ENCODE measurements at places on chromosomes 1 and 21.

DNA sequence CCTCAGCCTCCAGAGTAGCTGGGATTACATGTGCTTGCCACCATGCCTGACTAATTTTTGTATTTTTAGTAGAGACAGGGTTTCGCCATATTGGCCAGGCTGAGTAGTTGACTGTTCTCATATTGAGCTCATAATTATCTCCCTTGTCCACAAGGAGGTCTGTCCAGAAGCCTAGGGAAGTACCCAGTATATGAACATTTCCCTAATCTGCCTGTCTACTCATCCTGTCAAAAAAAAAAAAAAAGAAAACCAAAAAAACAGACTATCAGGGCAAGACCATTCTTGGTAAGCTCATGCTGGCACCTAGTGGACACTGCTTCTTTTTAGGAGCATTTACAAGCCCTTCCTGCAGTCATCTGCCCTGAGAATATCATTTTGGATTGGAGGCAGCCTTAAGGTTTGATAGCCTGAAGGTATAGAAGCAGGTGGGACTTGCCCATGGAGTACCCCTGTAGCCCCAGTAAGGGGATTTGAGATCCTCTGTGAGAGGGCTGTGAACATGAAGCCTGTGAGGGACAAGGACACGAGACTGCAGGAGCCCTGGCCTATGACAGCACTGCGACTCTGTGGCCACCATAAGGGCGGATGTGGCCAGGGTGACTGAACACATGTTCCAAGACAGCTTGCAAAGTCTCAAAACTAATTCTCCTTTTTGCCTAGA lies 10.8 kb upstream of the DUSP12 start:
- DNase-seq = peak; percentile 21

DNA sequence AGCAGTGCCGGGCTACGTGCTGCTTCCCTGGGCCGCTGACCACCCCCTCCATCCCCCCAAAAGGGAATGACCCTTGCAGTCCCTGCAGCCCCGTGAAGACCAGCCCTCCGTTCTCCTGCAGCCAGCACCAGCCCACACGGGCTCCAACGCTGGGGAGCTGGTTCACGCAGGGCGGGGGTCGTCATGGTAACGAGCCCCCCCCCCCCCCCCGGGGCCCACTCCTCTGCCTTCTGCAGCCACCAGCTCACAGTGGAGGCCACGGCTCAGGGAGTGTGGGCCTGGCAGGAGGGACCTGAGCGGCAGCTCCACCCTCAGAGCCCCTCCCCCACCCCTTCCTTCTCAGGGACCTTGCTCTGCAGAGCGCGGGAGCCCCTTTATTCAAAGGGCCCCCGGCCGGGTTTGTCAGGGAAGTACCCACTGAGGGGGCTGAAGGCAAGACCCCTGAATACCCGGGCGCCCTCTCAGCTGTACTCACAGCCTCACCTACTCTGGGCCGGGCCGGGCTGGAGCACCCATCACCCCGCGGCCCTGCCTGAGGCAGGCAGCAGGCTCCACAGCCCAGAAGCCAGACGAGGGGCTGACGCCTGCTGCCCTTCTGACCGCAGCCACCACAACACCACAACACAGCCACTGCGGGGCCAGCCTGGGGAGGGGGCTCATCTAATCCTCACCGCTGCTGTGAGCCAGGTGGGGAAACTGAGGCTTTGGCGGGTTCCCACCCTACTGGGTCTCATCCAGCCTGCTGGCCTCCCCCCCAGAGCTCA lies 12.6 kb downstream of the MEGF6 start:
- no peak for DNase-seq

GRCh38 chr1:14112613-14113012 lies 412.6 kb downstream of the PRDM2 start:
- no peak for DNase-seq

DNA sequence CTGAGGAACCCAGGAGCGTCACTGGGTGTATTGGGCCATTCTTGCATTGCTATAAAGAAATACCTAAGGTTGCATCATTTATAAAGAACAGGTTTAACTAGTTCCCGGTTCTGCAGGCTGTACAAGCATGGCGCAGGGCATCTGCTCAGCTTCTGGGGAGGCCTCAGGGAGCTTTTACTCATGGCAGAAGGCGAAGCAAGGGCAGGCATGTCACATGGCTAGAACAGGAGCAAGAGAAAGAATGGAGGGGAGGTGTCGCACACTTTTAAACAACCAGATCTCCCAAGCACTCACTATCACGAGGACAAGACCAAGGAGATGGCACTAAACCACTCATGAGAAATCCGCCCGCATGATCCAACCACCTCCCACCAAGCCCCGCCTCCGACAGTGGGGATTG lies 65.2 kb downstream of the PSMG1 start:
- no peak for DNase-seq

DNA sequence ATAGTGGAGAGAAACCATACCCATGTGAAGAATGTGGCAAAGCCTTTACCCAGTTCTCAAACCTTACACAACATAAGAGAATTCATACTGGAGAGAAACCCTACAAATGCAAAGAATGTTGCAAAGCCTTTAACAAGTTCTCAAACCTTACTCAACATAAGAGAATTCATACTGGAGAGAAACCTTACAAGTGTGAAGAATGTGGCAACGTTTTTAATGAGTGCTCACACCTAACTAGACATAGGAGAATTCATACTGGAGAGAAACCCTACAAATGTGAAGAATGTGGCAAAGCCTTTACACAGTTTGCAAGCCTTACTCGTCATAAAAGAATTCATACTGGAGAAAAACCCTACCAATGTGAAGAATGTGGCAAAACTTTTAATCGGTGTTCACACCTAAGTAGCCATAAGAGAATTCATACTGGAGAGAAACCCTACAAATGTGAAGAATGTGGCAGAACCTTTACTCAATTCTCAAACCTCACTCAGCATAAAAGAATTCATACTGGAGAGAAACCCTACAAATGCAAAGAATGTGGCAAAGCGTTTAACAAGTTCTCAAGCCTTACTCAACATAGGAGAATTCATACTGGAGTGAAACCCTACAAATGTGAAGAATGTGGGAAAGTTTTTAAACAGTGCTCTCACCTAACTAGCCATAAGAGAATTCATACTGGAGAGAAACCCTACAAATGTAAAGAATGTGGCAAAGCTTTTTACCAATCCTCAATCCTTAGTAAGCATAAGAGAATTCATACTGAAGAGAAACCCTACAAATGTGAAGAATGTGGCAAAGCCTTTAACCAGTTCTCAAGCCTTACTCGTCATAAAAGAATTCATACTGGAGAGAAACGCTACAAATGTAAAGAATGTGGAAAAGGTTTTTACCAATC lies 80.0 kb downstream of the JMJD4 start:
- DNase-seq = no peak

- no peak for DNase-seq
Measured at GRCh38 chr1:183807549-183808168, 2.7 kb downstream of the RGL1 start.

GRCh38 chr1:232423591-232423990 lies 206.3 kb downstream of the SIPA1L2 start:
- no peak for DNase-seq

GRCh38 chr1:32647308-32648134 lies 2.8 kb downstream of the ZBTB8OS start:
- DNase-seq = no peak

GRCh38 chr1:31730336-31731048 lies 26.7 kb upstream of the COL16A1 start:
- DNase-seq = no peak

- DNase-seq = no peak
Measured at GRCh38 chr21:23014021-23014420, 2015.8 kb downstream of the NCAM2 start.

DNA sequence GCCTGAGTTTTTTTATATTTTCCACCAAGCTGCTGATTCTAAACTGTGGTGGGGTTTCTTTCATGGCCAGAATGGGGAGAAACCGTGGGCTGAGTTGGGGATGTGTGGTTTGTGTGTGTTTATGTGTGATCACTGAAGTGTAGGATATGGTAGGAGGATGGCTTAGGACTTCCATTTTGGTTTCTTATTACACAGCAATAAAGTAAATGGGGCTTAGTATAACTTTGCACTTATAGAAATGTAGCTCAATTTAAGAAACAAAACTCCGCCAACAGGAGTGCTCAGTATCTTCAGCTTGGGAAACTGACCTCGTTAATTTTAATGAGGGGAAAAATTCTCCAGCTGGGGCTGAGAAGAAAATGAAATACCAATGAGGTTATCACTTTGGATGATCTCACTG lies 77.8 kb downstream of the PBX1 start:
- DNase-seq = no peak

DNA sequence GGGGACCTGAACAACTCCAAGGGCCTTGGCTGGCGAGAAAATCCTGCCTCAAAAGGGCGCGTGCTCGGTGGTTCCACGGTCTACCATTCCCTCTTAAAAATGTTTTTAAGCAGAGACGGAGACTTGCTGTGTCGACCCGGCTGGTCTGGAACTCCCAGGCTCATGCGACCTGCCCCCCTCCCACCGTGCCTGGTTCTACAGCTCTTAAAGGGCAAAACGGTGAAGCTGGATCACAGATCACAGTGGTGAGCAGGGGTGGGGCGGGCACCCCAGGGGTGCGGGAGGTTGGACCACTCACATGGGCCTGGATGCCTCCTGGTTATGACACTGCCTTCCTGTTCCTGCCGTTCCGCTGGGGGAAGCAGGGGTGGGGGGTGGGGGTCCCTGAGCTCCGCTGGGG lies 4.2 kb upstream of the C1orf159 start:
- DNase-seq = no peak

DNA sequence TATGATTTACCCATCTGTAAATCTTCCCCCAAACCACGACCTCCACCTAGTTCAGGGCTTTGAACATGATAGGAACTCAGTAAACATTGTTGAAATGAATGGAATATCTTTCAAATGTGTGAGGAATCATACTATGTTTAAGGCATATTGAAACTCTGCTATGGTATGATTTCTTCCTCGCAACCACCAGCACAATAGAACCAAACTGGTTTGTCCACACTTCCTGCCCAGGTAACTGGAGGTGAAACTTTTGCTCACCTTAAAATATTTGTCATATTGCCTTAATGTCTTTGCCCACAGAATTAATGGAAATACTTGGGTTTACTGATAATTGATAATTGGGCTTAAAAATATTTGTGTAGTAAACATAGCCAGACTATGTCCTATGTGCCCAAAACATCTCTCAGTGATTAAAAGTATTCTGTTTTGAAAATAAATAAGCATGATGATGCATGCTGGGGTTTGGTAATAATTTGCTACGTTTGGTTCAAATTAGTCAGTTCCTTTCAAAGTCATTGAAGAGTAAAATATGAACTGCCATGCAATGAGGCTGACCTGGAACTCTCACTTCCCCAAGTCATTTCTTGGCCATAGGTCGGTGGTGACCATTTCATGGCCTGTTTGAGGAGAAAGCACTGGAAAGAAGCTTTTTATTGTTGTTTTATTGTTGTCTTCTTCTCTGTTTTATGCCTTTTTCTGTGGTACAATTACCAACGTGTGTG lies 73.3 kb downstream of the TNFSF18 start:
- DNase-seq = no peak

All from activated T-cell treated with anti-CD3 and anti-CD28 coated beads for 4 hours (primary cell).